Stimulated activated CD4-positive, alpha-beta T cell treated with anti-CD3 and anti-CD28 coated beads, Interleukin-1b, Interleukin-23, amount 100 ng/mL, for 24 hours (primary cell): ENCODE measurements at places on chromosomes 4 and X.

DNA sequence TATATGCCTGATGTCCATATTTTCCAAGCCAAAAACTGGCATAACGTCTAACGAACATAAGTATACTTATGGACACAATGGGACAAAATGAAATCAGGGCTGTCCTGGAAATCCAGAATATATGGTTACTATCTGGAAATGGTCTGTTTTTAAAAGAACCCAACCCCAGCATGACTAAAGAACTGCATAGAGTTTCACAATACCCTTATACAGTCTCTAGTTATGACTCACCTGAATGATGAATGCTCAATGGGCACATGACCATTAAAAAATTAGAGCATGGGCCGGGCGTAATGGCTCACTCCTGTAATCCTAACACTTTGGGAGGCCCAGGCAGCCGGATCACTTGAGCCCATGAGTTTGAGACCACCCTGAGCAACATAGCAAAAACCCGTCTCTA is 31.8 kb downstream of the AMMECR1 start:
- DNase-seq = no peak

DNA sequence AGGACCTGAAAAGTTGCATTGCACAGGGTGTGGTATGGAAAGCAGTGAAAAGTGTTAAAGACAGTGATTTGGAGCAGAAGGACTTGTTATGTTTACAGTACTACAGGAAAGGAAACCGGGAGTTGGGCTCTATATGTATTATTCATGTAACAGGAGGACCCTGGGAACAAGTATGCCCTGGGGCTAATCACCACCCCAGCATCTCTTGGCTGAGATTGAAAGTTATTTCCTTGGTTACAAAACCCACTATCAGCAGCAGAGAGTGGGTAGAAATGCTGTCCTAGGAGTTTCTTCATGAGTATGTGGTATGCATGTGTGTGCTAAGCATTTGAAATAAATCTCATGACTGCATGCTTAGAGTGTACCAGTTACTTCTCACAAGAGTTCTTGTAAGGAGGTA is 46.9 kb downstream of the STK32B start:
- DNase-seq = no peak

DNA sequence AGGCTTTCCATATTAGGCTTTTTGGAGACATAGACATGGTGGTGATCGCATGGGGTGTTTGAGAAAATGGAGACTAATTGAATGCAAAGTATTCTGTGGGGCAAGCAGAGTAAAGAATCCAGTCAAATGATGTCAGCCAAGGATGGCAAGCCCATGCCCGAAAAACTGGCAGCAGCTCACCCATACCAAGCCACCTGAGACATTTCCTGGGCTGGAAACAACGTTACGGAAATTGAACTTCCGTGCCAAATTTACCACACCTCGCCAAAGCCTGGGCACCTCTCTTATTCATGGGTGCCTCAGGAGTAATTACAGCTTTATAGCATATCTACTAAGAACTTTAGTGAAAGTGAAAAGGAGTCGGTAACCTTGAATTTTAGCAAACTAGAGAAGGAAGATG is 166.4 kb downstream of the CBR4 start:
- no peak for DNase-seq

- DNase-seq = no peak
Measured at GRCh38 chr4:146545102-146545501, 23.4 kb upstream of the SLC10A7 start.

GRCh38 chr4:6204871-6205566 is 4.7 kb upstream of the JAKMIP1 start:
- no peak for DNase-seq

DNA sequence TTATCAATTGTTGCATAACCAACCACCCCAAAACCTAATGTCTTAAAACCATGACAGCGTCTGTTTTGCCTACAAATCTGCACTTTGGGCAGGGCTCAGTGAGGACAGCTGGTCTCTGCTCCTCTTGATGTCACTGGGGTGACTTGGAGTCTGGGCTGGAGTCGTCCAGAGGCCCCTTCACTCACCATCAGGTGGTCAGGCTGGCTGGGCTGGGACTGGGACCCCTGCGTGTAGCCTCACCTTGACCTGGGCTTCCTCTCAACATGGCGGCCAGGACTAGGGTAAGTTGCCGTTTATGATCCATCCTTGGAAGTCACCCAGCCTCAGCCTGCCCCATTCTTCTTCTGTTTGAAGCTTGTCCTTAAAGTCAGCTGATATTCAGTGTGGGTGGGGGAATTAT is 116.8 kb upstream of the NKX1-1 start:
- DNase-seq = no peak

DNA sequence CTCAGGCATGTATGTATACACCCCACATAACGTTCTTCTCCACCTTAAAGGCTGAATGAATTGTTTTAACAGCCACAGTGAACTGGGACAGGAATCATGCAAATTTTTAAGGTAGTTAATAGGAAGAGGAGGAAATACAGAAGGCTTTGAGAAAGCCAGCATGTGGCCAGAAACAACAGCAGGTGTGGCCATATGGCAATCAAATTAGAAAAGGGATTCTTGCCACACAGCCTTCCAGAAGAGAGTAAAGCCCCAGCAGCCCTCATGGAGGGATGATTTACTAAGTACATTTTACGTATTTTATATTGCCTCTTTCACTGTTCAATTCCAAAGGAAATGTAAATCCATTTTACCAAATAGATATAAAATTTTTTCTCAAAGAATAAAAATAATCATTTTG is 792.2 kb downstream of the ADGRL3 start:
- no peak for DNase-seq

- DNase-seq = no peak
Measured at GRCh38 chrX:142095651-142096245, 109.3 kb downstream of the MAGEC2 start.

- no peak for DNase-seq
Measured at GRCh38 chr4:23097251-23097650, 404.5 kb downstream of the GBA3 start.

- no peak for DNase-seq
Measured at GRCh38 chr4:53498706-53499105, 92.6 kb downstream of the LNX1 start.

GRCh38 chrX:54794028-54794427 is 4.0 kb downstream of the ITIH6 start:
- no peak for DNase-seq

DNA sequence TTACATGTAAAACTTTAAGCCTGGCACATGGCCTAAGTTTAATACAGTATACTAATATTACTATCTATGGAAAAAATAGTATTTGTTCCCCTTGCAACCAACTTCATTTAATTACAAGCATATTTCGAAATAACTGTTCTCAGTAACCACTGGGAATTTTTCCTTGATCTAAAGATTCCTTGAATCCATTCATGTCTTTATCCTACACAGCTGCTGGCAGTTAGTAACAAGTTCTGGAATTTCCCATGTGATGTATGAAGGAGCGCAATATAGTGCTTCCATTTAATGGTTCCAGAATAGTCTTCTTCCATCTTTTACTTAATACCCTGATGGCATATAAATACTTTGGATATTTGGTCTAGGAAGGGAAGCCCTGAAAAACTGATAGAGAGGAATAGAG is 136.5 kb downstream of the AASDH start:
- DNase-seq = no peak

DNA sequence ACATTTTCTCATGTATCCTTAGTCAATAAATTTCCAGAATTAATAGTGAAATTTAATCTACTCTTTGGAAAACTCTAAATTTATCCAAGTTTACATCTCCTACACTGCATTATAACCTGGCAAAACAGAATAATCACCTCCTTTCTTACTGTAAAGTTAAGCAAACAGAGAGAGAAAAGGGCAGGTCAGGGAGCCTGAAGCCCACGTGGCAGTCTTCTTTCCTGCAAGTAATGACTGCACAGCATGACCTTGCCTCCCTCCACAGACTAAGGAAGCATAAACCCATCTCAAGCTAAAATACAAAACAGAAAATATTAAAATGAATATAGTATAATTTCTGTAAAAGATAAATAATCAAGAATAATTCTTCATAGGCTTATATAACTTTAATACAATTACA is 1153.0 kb downstream of the C4orf33 start:
- no peak for DNase-seq

DNA sequence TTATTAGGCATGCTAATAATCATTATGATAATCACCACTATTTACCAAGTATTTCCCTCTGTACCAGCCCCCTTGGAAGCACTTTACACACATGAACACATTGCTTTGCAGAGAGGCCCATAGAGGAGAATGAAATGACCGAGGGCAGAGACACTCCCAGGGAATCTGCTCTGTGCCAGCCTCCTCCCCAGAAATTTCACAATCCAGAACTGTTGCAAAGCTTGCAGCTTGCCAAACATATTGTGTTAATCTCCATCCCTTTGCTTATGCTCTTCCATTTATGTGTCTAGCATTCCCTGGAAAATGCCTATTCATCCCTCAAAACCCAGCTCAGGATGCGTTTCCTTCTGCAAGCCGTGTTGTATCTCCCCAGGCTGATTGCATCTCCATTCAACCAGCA is 37.8 kb downstream of the CYTL1 start:
- no peak for DNase-seq

DNA sequence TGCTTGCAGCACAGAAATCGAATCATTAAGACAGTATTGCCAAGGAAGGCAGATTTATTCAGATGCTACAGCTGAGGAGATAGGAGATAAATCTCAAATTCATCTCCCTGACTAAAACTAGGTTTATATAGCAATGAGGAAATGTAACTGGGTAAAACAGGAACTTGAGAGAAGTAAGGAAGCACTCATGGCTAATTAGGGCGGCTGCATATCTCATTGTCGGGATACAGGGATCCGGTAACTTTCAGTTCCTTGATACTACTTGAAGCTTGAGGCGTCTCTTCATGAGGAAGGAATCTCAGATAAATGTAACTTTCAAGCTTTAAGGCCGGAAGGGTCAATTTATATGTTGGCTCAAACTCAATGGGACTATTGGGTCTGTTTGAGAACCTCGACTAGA is 129.2 kb upstream of the WDR1 start:
- DNase-seq = no peak

DNA sequence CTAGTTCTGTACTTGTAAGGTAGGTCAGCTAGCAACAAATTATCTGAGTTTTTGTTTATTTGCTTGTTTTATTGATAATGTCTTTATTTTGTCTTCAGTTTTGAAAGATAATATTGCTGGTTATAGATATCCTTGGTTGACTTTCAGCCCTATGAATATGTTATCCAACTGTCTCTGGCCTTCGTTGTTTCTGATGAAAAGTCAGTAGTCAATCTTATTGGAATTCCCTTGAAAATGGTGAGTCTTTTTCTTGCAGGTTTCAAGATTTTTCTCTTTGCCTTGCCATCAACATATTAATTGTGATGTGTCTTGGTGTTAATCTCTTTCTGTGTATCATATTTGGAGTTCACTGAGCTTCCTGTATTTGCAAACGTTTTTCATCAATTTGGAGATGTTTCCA is 113.1 kb upstream of the NEIL3 start:
- DNase-seq = no peak

- DNase-seq = no peak
Measured at GRCh38 chrX:69323786-69324720, 158.8 kb upstream of the PJA1 start.

DNA sequence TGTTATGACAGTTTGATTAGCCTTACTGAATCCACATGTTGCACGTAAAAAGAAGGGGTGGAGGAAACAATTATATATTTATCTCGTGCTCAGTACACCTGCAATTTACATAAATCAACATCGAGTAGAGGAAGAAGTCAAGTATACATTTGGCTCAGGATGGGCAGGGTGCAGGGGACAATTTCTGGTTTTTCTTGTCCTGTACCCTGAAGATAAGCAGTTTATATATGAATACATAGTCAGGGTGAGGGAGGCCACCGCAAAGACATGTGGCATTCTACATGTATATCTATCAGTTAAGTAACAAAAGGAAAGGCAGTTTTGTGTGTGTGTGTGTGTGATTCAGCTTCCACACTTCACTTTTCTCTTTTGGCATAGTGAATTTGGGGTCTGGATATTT is 11.1 kb upstream of the EREG start:
- DNase-seq = no peak

- no peak for DNase-seq
Measured at GRCh38 chr4:138972956-138973801, 42.4 kb upstream of the NOCT start.

DNA sequence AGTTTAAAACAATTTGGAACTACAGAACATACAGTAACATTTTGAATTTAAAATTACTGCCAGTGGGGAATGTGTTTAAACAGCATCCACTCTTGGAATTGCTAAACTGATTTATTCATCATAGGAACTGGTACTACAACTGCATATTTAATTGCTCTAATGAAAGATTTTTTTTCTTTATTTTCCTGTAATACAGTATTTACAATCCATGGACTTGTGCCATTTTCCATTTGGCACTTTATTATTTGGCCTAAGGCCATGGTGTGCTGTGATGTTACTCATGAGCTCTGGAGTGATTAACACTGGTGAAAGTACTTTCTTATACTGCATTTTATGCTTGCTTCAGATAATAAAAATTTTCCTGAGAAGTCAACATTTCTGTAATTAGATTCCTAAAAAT is 69.7 kb upstream of the NUDT6 start:
- no peak for DNase-seq

GRCh38 chrX:123698979-123699520 is 33.8 kb downstream of the THOC2 start:
- no peak for DNase-seq

GRCh38 chr4:150078041-150078578 is at the start of gene DCLK2:
Gene DCLK2, plus strand, starts transcription at chr4:150078445. Its CDS starts 583 bp downstream, at chr4:150079028.
- DNase-seq = no peak

DNA sequence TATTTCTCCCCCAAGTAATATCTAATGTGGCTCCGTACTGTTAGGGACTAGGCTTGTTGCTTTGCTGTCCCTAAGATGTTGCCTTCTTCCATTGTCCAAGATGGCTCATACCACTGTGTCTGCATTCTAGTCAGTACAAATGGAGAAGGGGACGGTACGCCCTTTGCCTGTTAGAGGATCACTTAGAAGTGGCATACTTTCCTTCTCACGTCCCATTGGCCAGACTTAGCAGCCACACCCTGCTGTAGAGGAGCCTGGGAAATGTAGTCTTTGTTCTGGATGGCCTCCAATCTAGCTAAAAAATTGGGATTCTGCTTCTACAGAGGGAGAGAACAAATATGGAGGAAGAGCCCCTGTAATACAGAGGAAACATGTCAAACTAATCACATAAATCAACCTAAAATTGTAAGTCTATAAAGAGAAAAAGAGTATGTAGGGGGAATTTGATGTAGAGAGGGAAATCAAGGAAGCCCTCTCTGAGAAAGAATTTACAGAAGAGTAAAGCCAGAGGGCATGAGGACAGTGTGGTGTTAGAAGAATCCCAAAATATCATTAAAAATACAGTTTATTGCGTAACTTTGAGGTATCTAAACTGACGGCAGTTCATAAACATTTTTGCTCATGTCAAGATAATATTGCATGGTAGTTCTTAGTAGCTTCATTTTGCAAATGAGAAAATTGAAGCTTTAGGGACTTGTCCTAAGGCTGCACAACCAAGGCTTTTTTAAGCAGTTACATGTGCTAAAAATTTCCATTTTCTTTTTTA is 15.1 kb downstream of the PRIMPOL start:
- DNase-seq = no peak

- no peak for DNase-seq
Measured at GRCh38 chrX:16137416-16138107, 14.2 kb downstream of the GRPR start.

GRCh38 chr4:40515037-40515397 is 114.6 kb downstream of the RBM47 start:
- DNase-seq = no peak

- no peak for DNase-seq
Measured at GRCh38 chr4:7909463-7910262, 30.0 kb downstream of the AFAP1 start.

GRCh38 chr4:184396570-184397515 is 77.5 kb downstream of the IRF2 start:
- no peak for DNase-seq
